Stimulated activated CD8-positive, alpha-beta memory T cell treated with anti-CD3 and anti-CD28 coated beads, Interleukin-15, amount 100 ng/mL, for 4 hours (primary cell): ENCODE measurements at places on chromosomes 11 and 22.

DNA sequence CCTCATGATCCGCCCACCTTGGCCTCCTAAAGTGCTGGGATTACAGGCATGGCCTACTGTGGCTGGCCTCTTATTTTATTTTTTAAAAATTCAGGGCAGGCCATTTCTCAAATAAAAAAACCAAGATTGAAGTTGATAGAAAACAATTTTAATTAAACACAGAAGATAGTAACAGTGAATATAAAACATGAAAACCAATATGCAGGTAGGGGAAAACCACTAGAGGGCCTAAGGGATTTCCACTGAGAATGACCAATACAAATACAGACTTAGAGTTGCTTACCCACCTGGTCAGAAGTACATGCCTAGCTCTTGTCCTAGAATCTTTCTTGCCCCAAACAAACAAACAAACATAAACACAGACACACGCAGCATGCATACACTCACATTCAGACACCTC is 1.7 kb upstream of the RTCB start:
- DNase-seq, result no peak

GRCh38 chr11:44456544-44457300 is 108.7 kb upstream of the CD82 start:
- DNase-seq, result no peak

DNA sequence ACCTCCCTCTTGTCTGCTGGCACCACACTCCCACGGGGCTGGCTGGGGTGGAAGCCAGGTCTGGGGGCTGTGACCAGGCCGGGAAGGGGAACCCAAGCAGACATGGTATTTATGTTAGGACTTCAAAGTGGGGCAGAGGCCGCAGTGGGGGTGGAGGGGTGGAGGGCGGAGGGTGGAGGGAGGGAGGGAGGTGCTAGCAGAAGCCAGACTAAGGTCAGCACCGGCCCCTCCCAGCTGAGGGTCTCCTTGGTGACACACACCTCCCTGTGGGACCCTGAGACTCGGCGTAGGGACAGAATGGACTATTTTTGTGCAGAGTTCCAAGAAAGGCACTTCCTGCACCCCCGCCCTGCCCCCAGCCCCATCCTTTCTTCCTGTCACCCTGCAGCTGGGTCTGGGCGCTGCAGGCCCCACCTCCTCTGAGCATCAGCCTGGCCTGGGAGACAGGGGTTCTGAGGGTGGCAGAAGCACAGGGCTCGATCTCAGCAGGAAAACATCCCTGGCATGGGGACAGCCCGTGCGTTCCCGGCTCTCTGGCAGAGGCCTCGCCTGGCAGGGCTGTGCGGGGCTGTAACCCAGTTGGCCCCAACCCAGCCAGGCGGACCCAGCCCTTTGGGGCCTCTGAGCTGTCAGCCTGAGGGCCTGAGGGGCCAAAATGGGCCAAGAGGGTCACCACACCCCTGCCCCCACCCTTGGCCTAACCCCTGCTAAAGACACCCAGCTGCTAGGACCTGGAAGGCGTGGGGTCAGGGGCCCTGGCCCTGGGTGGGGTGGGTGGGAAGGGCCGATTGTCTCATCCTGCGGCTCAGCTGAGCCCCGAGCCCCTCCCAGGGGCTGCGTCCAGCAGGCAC is 9.6 kb upstream of the CD248 start:
- DNase-seq, result no peak

DNA sequence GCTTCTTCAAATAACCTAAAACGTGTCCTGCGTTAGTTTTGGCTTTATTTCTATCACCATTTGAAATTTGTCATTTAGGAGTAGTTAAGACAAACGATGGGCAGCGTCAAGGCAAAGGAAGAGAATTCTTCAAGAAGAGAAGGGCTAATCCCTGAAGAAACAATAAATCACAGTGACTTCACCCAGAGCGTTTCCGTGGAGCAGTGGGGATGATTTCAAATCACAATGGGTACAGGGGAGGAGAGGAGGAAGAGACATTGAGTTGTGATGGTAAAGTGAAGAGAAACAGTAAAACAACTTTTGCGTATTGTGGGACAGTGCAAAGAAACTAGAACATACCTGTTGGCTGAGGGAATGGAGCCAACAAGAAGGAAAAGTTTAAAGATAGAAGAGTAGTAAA is 9.7 kb downstream of the PDGFD start:
- DNase-seq, result no peak

- no peak for DNase-seq
These were observed 39.4 kb upstream of the DDI1 start for GRCh38 chr11:103997082-103997481.

GRCh38 chr22:28589102-28589750 is 90.4 kb downstream of the TTC28 start:
- DNase-seq, result no peak
